ENCODE measurements at places on chromosomes 6 and 20.

DNA sequence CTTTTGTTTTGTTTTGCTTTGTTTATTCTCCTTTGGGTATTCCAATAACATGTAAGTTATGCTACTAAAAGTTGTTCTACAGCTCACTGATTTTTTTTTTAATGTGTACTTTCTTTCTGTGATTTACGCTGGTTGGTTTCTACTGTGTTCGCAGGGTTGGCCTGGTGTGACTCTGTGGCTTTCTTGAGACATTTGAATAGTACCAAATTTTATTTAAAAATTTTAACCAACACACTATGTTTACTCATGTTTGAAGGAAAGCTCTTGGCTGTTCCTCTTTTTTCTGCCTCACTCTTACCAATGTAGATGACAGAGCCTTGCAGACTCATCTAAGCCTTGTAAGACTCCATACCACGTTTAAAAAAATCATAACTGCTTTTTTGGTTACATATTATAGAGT lies 1784.9 kb upstream of the DEFB115 start:
- DNase-seq, result no peak

GRCh38 chr20:44700306-44700705 lies 14.9 kb upstream of the CCN5 start:
- no peak for DNase-seq

DNA sequence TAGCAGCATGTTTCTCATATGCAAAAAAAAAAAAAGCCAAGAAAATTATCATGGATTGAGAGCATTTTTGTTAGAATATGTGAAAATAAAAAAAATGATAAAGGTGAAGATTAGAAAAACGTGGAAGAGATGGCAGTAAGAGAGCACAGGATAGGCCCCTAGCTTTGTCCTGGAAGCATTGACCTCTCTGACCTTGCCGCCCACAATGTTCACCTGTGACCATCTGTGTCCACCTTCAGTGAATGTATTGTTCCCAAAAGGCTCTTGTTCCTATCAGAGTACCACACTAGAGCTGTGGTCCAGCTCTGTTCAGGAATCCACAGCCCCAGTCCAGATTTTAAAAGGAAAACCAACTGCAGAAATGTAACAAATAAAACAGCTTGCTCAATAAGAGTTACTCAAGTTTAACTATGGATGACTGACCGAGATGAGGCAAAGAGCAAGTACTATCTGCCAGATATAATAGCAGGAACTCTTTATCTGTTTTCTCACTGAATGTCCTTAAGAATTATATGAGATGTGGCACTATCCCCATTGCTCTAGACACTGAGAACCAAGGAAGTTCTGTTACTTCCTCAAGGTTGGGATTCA lies 287.7 kb upstream of the STXBP5 start:
- DNase-seq, result no peak

DNA sequence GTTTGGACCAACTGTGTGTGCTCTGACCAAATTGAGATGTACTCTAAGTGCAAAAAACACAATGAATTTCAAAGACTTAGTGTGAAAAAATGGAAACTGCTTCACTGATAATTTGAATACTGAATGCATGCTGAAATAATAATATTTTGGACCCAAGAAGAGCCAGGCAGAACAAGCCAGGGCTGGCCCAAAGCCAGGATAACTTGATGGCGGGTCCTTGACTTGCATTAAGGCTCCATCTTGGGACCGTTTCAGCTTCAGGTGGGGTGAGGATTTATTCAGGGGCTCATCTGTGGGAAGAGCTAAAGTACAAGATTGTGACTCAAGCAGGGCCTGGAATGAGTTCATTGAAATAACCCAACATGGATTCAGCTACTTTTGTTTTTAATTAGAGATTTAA lies 921.9 kb downstream of the QKI start:
- no peak for DNase-seq

DNA sequence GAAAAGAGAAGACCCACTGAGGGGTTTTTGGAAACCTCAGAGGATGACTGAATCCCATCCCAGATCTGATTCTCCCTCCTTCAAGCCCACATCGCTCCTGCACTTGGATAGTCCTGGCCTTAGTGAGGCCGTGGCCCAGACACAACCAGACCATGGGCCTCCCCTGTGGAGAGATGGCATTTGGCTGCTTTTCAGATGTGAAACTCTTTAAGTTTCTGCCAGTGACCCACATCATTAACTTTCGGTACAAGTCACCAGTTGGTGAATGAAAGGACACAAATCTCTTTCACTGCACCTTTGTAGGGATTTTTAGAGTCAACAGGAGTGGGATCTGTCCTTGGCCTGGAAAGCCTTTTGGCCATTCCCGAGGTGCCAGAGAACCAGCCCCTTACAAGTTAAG lies 116.6 kb downstream of the SASH1 start:
- DNase-seq, result no peak

DNA sequence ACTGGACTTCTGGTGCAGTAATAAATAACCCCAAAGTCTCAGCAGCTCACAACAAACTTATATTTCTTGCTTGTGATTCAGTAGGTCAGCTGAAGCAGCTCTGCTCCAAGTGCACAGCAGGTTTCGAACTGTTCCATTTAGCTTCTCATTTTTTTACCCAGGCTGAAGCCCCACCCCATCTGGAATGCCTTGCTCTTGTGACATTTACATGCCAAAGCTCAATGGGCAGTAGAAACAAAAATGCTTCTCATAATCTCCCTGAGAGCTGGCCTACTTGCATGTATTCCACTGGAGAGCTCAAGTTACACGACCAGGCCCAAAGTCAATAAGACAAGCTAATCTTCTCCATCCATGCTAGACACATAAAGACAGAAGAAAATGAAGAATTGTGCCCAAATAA lies 165.2 kb downstream of the HAO1 start:
- no peak for DNase-seq

DNA sequence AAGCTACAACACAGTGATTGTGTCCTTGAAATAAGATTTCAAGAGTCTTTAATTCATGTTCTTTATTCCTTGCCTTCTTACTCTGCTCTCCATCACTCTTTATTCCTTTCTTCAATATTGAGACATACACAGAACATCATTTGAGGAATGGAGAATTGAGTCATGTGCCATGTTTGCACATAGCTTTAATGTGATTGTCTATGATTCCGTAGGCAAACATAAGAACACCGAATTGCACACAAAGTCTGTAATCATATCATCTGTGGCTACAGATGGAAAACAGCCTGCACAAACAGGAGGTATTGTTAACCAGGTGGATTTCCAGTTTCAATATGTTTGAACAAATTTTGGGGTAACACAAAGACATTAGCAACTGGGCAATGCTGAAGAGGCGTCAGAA lies 571.6 kb upstream of the GJE1 start:
- DNase-seq, result peak; percentile 31

- DNase-seq, result no peak
These were observed 155.0 kb downstream of the CDH26 start for GRCh38 chr20:60113024-60113724.

Data from NCI-H2171 (cell line).